NCI-H187 (cell line): ENCODE measurements at places on chromosomes 5 and 9.

- DNase-seq = no peak
Measured at GRCh38 chr5:133196441-133197085, 144.8 kb downstream of the HSPA4 start.

DNA sequence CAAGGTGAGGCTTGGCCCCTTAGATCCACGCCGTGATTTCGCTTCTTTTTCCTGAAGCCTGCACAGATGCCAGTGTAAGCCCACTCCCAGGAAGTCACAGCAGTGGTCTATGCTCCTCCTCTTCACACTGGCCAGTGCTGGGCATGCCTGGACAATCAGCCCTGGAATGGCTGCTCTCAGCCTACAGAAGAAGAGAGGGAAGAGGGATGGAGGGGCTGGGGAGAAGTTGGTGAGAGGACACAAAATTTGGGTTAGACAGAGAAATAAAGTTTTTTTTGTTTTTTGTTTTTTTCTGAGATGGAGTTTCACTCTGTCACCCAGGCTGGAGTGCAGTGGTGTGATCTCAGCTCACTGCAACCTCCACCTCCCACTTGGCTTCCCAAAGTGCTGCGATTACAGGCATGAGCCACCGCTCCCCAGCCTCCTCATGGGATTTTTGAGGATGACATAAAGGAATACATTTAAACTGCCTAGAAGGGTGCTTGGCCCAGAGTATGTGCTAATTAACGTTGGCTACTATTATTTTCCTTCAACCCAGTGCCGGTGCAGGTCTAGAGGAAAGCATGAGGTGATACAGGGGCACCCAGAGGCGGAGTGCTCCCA, 830 bp downstream of the S100Z start:
- no peak for DNase-seq

GRCh38 chr9:120708526-120709224, 5.6 kb downstream of the MEGF9 start:
- DNase-seq = no peak

- no peak for DNase-seq
Measured at GRCh38 chr5:18333841-18334240, 699.6 kb downstream of the TAF11L14 start.

DNA sequence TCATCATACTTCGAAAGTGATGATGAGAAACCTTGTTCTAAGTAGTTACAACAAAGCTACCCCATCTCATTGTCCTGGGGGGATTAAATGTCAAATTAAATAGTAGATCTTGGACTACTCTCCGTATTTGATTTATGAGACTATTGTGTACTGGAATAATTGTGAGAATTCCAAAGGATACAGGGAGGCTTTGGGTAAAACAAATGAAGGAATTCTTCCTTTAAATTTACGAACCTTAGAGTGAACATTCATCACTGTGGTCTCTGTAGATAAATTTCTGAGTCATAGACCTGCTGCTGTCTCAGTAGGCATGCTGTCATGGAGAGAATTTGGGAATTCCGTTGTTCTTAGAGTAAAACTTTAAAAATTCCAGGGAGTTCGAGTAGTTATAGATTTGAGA, 836.2 kb downstream of the DNAH5 start:
- no peak for DNase-seq

DNA sequence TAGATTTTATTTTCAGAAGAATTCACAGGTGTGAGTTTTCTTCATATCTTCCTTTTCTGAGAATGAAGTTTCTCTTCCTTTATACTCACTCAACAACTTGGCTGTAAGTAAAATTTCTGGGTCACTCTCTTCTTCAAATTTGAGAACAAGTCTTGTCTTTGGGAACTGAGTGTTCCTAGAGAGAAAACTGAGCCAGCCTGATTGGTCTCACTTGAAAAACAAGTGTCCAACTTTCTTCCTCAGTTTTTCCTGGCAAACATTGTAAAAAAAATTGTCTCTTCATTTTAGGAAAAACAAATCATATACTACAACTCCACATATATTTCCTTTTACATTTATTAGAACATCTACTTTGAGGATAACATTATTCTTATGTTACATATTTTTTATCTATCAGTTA, 156.1 kb upstream of the GHR start:
- DNase-seq = no peak

DNA sequence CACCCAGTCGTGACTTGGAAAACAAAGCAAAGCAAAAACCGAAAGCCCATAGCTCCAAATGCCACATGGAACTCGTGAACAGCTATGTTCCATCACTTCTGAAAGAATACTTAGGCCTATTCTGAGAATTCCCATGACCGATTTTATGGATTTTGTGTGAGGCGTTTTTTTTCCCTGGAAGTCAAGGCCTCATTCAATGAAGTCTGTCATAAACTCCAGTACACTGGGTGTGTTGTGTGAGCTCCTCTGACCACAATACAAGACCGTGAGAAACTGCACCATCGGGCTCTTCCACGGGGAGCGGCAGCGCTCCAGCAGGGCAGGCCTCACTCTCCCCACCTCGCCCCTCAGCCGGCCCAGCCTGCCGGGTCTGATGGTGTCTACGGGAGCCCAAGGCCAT, 209.5 kb downstream of the FANCC start:
- no peak for DNase-seq

GRCh38 chr5:95949810-95950209, 11.8 kb downstream of the ELL2 start:
- DNase-seq = no peak
